ENCODE measurements at places on chromosomes 1 and 21.

- DNase-seq: peak; percentile 89
Observed at GRCh38 chr1:228228601-228229074, 20.8 kb downstream of the OBSCN start.

- no peak for DNase-seq
Observed at GRCh38 chr1:181490740-181491712, 7.7 kb downstream of the CACNA1E start.

- DNase-seq: no peak
Observed at GRCh38 chr21:42411197-42411869, 7.6 kb downstream of the UBASH3A start.

DNA sequence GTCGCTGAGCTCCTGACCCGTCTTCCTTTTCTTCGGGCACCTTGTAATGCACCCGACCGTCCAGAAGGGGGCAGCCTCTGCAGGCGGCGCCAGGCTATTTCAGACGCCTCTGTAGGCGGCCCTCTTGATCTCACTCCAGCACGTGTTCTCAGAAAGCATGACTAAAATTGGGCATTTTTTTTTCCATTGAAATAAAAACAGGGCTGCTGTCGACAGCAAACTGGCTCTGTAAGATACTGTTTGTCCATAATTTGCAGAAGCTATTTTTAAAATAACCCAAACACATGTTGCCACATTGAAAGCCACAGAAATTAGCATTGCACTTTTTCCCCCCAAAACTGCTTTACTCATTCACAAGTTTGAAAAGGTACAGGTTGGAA, 78.0 kb downstream of the STUM start:
- peak; percentile 52 for DNase-seq

- no peak for DNase-seq
Observed at GRCh38 chr21:28240586-28240985, 752.1 kb downstream of the LTN1 start.
